ENCODE measurements at places on chromosomes 4 and X. TPM values are rescaled to one million over a fixed set of nuclear protein-coding genes. Genes with fewer than 3 reads are reported as not detected.

Gene RHOXF1
- not detected for total RNA-seq

Gene CSTF2
- 15.5 TPM for total RNA-seq

Gene EDA
- 0.30 TPM for total RNA-seq

Gene OCIAD1
- 106 TPM for total RNA-seq

Gene PABPC1L2B
- total RNA-seq: not detected

Gene SLC6A14
- not detected for total RNA-seq

Gene ANXA5
- total RNA-seq: 807 TPM

Gene PDE6B
- 0.39 TPM for total RNA-seq

Gene RTL3
- total RNA-seq: 0.07 TPM

Gene CT45A5
- not detected for total RNA-seq

Gene PCDH19
- 0.07 TPM for total RNA-seq

Gene GAGE12F
- not detected for total RNA-seq

Gene MAGEC1
- total RNA-seq: not detected

Gene RASSF6
- total RNA-seq: 0.03 TPM

Gene NLGN3
- total RNA-seq: 0.26 TPM

Gene CFP
- total RNA-seq: 0.07 TPM

Gene IL13RA2
- 102 TPM for total RNA-seq

Gene TRPC3
- total RNA-seq: 0.78 TPM

Gene DRP2
- total RNA-seq: 1.8 TPM

Gene DCAF12L1
- total RNA-seq: not detected

Gene SH2D1A
- not detected for total RNA-seq

Gene ADGRG4
- total RNA-seq: under 0.01 TPM

Gene UGT2B10
- not detected for total RNA-seq

Gene SLC4A4
- total RNA-seq: 7.5 TPM

Gene CLDN22
- total RNA-seq: under 0.01 TPM

Gene COX18
- 27.1 TPM for total RNA-seq

Gene LRCH2
- total RNA-seq: 10.9 TPM

Gene PNCK
- total RNA-seq: 3.1 TPM

Gene THAP9
- total RNA-seq: 4.2 TPM

Gene LDB2
- 11.3 TPM for total RNA-seq

Gene FREM3
- total RNA-seq: 0.07 TPM

Gene SPATA4
- total RNA-seq: 0.23 TPM

Gene SMIM20
- total RNA-seq: 23.4 TPM

Gene GATA1
- total RNA-seq: not detected

Gene KIAA1210
- not detected for total RNA-seq

Gene APELA
- not detected for total RNA-seq

Gene KLF8
- total RNA-seq: 2.2 TPM
